ENCODE measurements at places on chromosomes 6 and 20.

- no peak for DNase-seq
Measured at GRCh38 chr6:34897716-34898115, 8.7 kb downstream of the ANKS1A start.

GRCh38 chr20:32484225-32484957, 100.7 kb downstream of the NOL4L start:
- DNase-seq, result peak; percentile 70

DNA sequence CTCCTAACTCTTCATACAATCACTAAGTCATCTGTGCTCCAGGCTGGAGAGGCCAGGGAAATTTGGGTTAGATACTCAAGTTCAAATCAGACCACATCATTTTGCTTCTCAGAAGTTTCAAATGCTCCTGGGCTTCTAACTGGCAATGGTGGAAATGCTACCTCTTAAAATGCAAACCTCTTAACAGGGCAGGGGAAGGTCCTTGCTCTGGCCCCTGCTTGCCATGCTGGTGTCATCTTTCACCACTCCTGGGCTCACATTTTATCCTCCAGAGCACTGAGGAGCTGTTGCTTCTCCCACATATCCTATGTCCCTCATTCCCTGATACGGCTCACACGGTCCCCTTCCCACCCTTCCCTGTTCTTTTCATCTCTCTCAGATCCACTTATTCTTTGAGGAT, 41.8 kb upstream of the NT5E start:
- DNase-seq, result no peak

GRCh38 chr6:138219901-138220300, 1.6 kb upstream of the PBOV1 start:
- DNase-seq, result no peak

- DNase-seq, result no peak
Measured at GRCh38 chr20:35263532-35264341, 14.2 kb downstream of the MMP24OS start.

GRCh38 chr6:136737374-136737844, 54.9 kb downstream of the MAP3K5 start:
- no peak for DNase-seq

DNA sequence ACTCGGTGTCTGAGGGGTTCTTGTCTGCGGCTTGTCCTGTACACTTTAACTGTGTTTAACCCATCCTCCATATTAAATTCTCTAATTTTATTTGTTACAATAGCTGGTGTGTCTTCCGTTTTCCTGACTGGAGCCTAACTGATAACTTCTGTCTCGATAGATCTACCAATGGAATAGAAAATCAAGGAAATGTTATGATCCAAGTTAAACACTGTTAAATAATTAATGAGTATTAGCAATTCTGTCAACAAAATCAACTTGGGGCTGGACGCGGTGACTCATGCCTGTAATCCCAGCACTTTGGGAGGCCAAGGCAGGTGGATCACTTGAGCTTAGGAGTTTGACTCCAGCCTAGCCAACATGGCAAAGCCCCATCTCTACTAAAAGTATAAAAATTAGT, 81.7 kb downstream of the DNAH8 start:
- no peak for DNase-seq
